ENCODE measurements at places on chromosomes 7 and 10. TPM values are rescaled to one million over a fixed set of nuclear protein-coding genes. Genes with fewer than 3 reads are reported as not detected.

GRCh38 chr7:4024133-4024532, 658.0 kb upstream of the FOXK1 start:
- H3K27me3 ChIP-seq: no peaks in the 10 kb centered on the region
- H3K4me3 ChIP-seq: no peak overlapping the region
- no peak for DNase-seq
- no peaks in the 10 kb centered on the region for H3K4me1 ChIP-seq
- H3K36me3 ChIP-seq: no peaks in the 10 kb centered on the region

DNA sequence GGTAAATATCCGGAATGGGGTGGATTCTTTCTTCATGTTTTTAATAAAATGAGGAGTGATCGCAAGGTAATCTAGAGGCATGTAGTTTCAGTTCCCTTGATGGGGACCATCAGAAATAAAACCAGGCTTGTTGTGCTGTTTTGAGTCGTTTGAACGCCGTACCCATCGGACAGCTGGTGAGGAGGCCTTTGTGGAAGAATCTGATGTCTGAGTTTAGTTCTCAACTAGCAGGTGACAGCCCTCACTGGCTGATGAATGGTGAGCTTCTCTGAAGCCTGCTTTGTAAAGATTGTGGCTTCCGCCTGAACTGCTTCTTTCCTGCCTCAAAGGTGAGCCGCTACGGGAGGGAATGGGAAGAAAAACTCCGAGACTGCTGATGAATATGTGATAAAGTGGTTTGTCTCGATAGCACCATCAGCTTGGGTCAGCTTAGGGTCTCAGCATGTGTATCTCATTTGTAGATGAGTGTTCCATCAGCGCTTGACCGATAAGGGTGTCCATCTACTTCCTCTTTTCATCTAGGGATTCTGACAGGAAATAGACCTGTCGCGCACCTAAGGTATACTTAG, 977 bp downstream of the TMEM248 start:
- no peaks in the 10 kb centered on the region for H3K27me3 ChIP-seq
- no peak overlapping the region for H3K27ac ChIP-seq
- no peak for DNase-seq
- H3K4me1 ChIP-seq: peaks cover 21% of the 10 kb centered on the region
- no peaks in the 10 kb centered on the region for H3K36me3 ChIP-seq
- peak overlapping the region; percentile 89 for H3K4me3 ChIP-seq

GRCh38 chr10:110852947-110853346, 18.8 kb upstream of the PDCD4 start:
- H3K27ac ChIP-seq: no peak overlapping the region
- H3K4me3 ChIP-seq: no peak overlapping the region
- H3K36me3 ChIP-seq: no peaks in the 10 kb centered on the region

DNA sequence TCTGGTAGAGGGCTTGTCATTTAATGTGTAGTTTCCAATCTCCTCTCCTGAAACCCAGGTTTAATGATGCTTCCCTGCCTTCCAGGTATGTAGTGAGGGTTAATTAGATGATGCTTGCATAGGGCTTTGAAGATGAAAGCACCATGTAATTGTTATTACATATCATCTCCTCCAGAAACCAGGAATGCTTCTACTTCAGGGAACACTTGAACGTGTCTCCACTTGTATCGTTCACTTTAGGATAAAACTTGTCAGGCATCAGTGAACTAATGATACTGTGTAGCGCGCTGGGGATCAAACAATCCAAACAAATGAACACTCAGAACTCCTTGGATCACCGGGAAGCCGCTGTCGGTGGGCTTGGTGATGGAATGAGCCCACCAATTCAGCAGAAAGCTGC, 260.9 kb upstream of the FZD8 start:
- H3K4me3 ChIP-seq: no peak overlapping the region
- no peak for DNase-seq
- H3K27ac ChIP-seq: no peak overlapping the region
- H3K27me3 ChIP-seq: no peaks in the 10 kb centered on the region

DNA sequence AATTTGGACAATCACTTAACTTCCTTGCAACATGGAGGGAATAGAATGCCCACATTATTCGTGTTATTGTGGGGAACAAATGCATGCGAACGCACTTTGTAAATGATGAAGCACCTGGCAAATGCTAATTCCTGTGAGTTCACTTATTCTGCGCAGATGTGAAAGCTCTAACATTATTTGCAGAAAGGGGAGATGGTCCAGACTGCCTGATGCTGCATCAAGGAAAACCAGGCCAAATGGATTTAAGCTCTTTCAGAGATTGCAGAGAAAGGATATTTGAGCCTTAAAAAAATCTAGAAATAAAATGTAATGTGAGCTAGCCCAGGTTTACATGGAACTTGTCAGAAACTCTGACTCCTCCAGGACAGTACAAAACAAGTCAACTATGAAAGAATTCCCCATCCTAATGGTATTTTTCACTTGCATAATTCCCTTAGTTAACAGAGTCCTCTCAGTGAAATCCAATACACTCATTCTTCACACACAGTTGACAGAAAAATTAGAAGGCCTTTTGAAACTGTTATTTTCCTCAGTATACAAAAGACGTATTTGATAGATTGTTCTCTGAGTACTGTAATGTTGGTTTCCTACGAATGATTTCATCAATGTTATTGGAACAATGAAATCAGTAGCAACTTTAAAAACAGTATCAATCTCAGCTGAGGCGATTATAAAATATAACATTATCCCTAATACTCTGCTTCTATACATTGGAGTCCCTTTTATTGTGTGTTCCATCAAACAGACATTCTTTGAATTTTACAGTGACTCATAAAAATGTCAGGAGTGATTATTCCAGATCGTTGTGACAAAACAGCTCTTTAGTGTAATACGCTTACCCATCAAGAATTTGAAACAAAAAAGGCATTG, 136.3 kb upstream of the ANK3 start:
- H3K4me3 ChIP-seq: no peak overlapping the region
- no peaks in the 10 kb centered on the region for H3K36me3 ChIP-seq
- H3K4me1 ChIP-seq: no peaks in the 10 kb centered on the region
- no peak overlapping the region for H3K27ac ChIP-seq
- H3K27me3 ChIP-seq: peaks cover 1% of the 10 kb centered on the region

- no peaks in the 10 kb centered on the region for H3K4me1 ChIP-seq
- DNase-seq: no peak
- no peak overlapping the region for H3K27ac ChIP-seq
- H3K27me3 ChIP-seq: no peaks in the 10 kb centered on the region
- H3K36me3 ChIP-seq: no peaks in the 10 kb centered on the region
- no peak overlapping the region for H3K4me3 ChIP-seq
These were observed 112.7 kb downstream of the GFRA1 start for GRCh38 chr10:116160271-116160670.

- H3K4me1 ChIP-seq: no peaks in the 10 kb centered on the region
- no peak overlapping the region for H3K27ac ChIP-seq
- H3K27me3 ChIP-seq: no peaks in the 10 kb centered on the region
- no peaks in the 10 kb centered on the region for H3K36me3 ChIP-seq
These were observed 20.4 kb downstream of the ZNF365 start for GRCh38 chr10:62394556-62395018.

- no peaks in the 10 kb centered on the region for H3K36me3 ChIP-seq
- no peak overlapping the region for H3K4me3 ChIP-seq
- H3K27ac ChIP-seq: no peak overlapping the region
- no peak for DNase-seq
- H3K27me3 ChIP-seq: no peaks in the 10 kb centered on the region
These were observed 226.2 kb upstream of the KAT6B start for GRCh38 chr10:74600170-74600569.

GRCh38 chr10:89209718-89210117, 2.6 kb upstream of the CH25H start:
- no peaks in the 10 kb centered on the region for H3K27me3 ChIP-seq
- H3K4me3 ChIP-seq: no peak overlapping the region
- H3K27ac ChIP-seq: no peak overlapping the region
- DNase-seq: no peak
- H3K4me1 ChIP-seq: no peaks in the 10 kb centered on the region
- no peaks in the 10 kb centered on the region for H3K36me3 ChIP-seq

DNA sequence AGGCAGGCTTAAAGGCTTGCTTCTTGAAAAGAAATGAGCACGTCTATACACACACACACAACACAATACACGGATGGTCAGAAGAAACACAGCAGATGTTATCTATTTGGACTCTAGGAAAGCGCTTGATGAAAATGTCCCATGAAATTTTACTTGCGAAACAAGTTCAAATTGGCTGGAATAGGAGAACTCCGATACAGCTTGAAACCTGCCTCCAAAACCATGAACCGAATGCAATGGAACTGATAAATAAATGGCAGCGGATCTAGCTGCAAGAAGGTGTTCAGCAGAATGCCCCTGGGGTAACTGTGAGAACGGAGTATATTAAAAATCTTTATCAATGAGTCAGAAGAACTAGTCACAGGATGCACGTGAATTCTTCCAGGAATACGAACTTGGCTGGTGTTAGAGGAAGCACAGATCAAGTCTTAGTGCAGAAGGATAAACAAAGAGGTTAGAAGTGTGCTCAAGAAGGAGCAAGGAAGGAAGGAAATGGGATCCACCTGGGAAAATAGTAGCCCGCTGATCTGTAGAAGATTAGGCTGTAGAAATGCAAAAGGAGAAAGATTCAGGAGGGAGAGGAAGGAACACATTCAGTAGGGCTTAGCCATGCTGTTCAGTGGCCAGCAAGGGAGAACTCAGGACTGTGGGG, 142.0 kb upstream of the PRKCQ start:
- H3K27me3 ChIP-seq: no peaks in the 10 kb centered on the region
- no peaks in the 10 kb centered on the region for H3K4me1 ChIP-seq
- H3K36me3 ChIP-seq: no peaks in the 10 kb centered on the region
- DNase-seq: no peak

DNA sequence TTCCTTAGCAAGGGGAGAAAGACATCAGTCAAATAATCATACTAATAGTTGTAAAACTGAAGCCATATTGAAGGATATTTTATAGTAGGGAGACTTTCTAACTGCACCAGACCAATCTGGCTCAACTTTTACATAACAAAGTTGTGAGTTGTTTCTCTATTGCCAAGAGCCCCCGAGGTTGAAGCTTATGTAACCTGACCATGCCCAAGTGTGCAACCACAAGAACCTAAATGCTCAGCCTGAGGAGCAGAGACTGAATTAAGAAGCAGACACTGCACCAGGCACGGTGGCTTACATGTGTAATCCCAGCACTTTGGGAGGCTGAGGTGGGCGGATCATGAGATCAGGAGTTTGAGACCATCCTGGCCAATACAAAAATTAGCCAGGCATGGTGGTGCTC, 77.3 kb upstream of the ARMC3 start:
- H3K4me1 ChIP-seq: peaks cover 2% of the 10 kb centered on the region
- no peak overlapping the region for H3K27ac ChIP-seq
- H3K36me3 ChIP-seq: no peaks in the 10 kb centered on the region
- DNase-seq: no peak
- H3K27me3 ChIP-seq: no peaks in the 10 kb centered on the region
- H3K4me3 ChIP-seq: no peak overlapping the region

DNA sequence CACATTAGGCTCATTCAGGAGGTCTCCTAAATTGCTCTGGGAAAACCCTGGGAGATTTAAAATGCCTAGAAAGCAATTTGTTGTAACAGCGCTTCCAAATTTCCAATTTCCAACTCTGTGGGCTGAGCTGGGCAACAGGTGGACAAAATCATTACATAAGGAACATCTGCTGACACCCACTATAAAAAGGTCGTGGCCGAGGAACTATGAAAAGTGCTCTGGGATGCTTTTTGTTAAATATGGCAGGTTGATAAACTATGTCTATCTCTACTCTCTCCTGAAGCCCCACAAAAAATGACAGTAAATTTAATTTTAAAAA, 45.1 kb downstream of the ATXN7L1 start:
- no peak overlapping the region for H3K27ac ChIP-seq
- H3K36me3 ChIP-seq: no peaks in the 10 kb centered on the region
- H3K27me3 ChIP-seq: no peaks in the 10 kb centered on the region
- no peak for DNase-seq

DNA sequence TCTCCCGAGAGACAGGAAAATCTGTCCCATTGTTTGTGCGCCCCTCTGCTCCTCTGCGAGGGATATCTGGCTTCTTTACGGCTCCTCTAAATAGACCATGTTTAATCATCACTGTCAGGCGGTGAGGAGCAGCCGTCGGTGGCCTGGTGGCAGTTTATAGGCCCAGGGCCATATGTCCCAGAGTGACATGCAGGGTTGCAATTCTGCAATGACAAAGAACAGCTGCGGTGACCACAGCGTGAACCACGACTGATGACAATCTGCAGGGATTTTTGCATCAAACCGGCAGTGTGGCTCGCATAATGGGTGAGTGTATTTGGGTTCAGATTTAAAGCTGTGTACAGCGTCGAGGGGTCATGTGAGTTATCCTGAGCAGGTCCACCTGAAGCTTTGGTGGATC, 41.5 kb downstream of the GATA3 start:
- no peak for DNase-seq
- H3K36me3 ChIP-seq: no peaks in the 10 kb centered on the region
- H3K4me3 ChIP-seq: no peak overlapping the region
- no peaks in the 10 kb centered on the region for H3K4me1 ChIP-seq
- no peaks in the 10 kb centered on the region for H3K27me3 ChIP-seq
- no peak overlapping the region for H3K27ac ChIP-seq

GRCh38 chr10:90801608-90802007, 56.2 kb downstream of the HTR7 start:
- no peak overlapping the region for H3K4me3 ChIP-seq
- H3K27me3 ChIP-seq: no peaks in the 10 kb centered on the region
- no peaks in the 10 kb centered on the region for H3K4me1 ChIP-seq
- no peaks in the 10 kb centered on the region for H3K36me3 ChIP-seq

DNA sequence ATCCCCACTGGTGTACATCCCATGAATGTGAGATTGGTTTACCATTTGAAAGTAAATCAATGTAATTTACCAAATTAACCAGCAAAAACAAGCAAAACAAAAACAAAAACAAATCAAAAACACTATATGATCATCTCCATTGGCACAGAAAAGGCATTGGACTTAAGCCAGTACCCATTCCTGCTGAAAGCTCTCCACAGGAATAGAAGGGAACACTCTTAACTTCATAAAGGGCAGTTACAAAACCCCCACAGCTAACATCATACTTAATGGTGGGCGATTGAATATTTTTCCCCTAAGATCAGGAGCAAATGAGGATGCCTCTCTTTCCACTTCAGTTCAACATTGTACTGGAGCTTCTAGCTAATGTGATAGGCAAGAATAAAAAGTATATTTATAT, 34.1 kb downstream of the PRKG1 start:
- no peaks in the 10 kb centered on the region for H3K27me3 ChIP-seq
- peaks cover 4% of the 10 kb centered on the region for H3K4me1 ChIP-seq
- no peak overlapping the region for H3K27ac ChIP-seq
- H3K4me3 ChIP-seq: no peak overlapping the region
- no peak for DNase-seq
- H3K36me3 ChIP-seq: no peaks in the 10 kb centered on the region

- no peak for DNase-seq
- H3K4me1 ChIP-seq: no peaks in the 10 kb centered on the region
- H3K27me3 ChIP-seq: peaks cover 1% of the 10 kb centered on the region
- no peaks in the 10 kb centered on the region for H3K36me3 ChIP-seq
- no peak overlapping the region for H3K4me3 ChIP-seq
These were observed 342.0 kb upstream of the PODXL start for GRCh38 chr7:131898418-131898817.

The SUN3 gene
- not detected for total RNA-seq

The CNTNAP2 gene
- total RNA-seq: not detected

The PNLIP gene
- total RNA-seq: 2.3 TPM

The FMC1 gene
- total RNA-seq: 6.9 TPM

The PCGF5 gene
- 145 TPM for total RNA-seq

All from aorta (tissue), 5 donors.